HCT116 (cell line): ENCODE measurements at places on chromosomes 5 and 9. TPM values are rescaled to one million over a fixed set of nuclear protein-coding genes. Genes with fewer than 3 reads are reported as not detected.

Gene NUTM2F
- total RNA-seq: not detected

Gene SPOCK1
- total RNA-seq: 0.27 TPM

Gene PCDHB16
- not detected for total RNA-seq

Gene GMCL2
- not detected for total RNA-seq

Gene GRK6
- total RNA-seq: 89.3 TPM

Gene IL6ST
- 26.5 TPM for total RNA-seq

Gene LHX6
- total RNA-seq: 4.1 TPM

Gene SYK
- total RNA-seq: 9.0 TPM

Gene WDR36
- total RNA-seq: 53.6 TPM

Gene STXBP1
- 40.6 TPM for total RNA-seq

Gene TPRN
- total RNA-seq: 24.9 TPM

Gene PCDHA12
- total RNA-seq: not detected

Gene CSF1R
- total RNA-seq: 0.17 TPM

Gene GABRP
- total RNA-seq: not detected

Gene ACOT12
- not detected for total RNA-seq

Gene ZFYVE16
- total RNA-seq: 24.2 TPM

Gene PCDHA13
- not detected for total RNA-seq

Gene IGFBPL1
- total RNA-seq: not detected

Gene ANKRD55
- total RNA-seq: not detected

Gene IFNA13
- total RNA-seq: not detected

Gene AIF1L
- 34.0 TPM for total RNA-seq

Gene PAEP
- total RNA-seq: not detected

Gene EPB41L4B
- 8.1 TPM for total RNA-seq

Gene CATSPER3
- total RNA-seq: 1.7 TPM

Gene PIP5KL1
- total RNA-seq: 37.6 TPM

Gene PTPN3
- total RNA-seq: 20.8 TPM

Gene PCDHGA7
- not detected for total RNA-seq

Gene YIPF5
- total RNA-seq: 44.5 TPM

Gene PPP3R2
- total RNA-seq: not detected

Gene PRRT1B
- not detected for total RNA-seq

Gene SMIM33
- not detected for total RNA-seq

Gene HMCN2
- 0.22 TPM for total RNA-seq

Gene PRDM9
- total RNA-seq: not detected

Gene PCDHB13
- 0.22 TPM for total RNA-seq

Gene CENPH
- 23.4 TPM for total RNA-seq

Gene SAXO1
- not detected for total RNA-seq

Gene GDNF
- not detected for total RNA-seq

Gene OBP2B
- not detected for total RNA-seq

Gene DAB2IP
- total RNA-seq: 31.0 TPM

Gene KIF24
- total RNA-seq: 5.8 TPM

Gene LNPEP
- total RNA-seq: 14.9 TPM

Gene MYMK
- total RNA-seq: not detected

Gene RETREG1
- 6.0 TPM for total RNA-seq

Gene TIMD4
- total RNA-seq: not detected

Gene KCNMB1
- total RNA-seq: not detected

Gene UCK1
- total RNA-seq: 17.5 TPM

Gene INVS
- total RNA-seq: 21.1 TPM

Gene ZDHHC21
- 5.9 TPM for total RNA-seq

Gene CDKN2A
- 89.7 TPM for total RNA-seq

Gene DMRTA1
- total RNA-seq: not detected

Gene IL4
- not detected for total RNA-seq

Gene INSL4
- not detected for total RNA-seq

Gene GLRA1
- total RNA-seq: not detected

Gene TEX48
- total RNA-seq: not detected

Gene PCDHB15
- total RNA-seq: 0.07 TPM

Gene ENG
- total RNA-seq: 0.76 TPM
